ENCODE measurements at places on chromosomes 16 and 17.

GRCh38 chr17:82767041-82767754, 15.3 kb downstream of the TBCD start:
- no peak for DNase-seq

DNA sequence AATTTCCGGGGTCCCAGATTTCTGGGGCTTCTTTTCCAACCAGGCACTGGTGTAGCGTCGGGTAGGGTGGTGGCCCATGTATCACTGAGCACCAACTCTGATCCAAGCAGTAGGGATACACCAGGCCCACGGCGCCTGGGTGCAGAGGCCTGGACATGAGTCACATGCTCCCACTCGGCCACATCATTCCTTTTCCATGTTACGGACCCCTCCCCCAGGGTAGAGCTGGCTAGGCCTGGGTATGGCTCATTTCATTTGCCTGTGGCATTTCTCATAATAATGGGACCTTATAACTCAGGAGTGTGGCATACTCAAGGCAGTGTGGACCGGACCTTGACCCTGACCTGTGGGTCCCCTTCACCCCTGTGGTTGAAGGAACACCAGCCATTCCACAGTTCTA, 18.0 kb upstream of the NDRG4 start:
- no peak for DNase-seq

DNA sequence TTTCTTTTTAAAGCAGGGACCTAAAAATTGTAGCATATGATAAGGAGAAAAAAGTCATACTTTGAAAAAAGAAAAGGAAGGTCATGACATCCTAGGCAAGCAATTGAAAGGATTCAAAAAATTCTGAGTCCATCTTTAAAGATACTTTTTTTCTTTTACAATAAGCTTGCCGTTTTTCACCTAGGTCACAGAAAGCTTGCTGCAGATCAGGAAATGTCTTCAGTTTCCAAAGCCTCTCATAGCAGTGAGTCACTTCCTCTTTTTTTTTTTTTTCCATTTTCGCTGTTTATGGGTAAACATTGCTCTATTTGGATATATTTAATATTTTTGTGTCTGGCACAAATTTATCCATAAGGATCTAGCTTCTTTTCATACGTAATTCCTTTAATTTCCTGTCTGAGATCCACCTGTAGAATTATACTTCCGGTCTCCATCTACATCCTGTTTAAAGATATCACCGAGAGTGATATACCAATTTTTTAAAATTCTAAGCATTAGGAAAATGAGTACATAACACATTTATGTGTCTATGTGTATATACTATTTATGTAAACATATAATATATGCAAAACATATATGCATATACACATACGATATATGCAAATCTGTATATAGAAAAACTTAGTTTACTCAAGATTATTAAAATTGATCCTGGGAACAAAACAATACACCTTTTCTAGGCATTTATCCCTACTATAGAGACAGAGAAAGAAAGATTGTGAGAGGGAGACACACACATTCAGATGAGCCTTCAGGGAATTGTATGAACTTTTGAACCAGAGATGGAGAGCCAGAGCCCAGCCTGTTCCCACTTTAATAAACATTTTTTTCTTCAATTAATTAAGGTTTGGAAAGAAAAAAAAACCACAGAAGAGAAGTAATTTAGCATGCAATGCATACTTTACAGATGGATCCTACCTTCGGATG, 134.4 kb downstream of the SKAP1 start:
- no peak for DNase-seq

DNA sequence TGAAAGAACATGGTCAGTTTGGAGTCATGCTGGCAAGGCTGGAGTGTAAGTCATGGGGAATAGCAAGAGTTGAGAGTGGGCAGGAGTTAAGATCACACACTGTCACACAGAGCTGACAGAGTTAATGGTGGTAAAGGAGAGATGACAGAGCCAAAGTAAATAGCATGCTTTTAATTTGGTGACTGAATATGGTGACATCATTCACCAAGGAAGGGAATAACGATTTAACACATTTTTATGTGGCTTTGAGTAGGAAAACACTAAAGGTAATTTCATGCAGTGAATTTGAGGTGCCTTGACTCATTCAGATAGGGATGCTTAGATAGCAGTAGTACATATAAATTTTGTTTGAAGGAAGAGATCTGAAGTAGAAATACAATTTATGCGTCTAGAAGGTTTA, 42.1 kb downstream of the SYNRG start:
- no peak for DNase-seq

GRCh38 chr17:47649972-47650524, 329 bp downstream of the KPNB1 start:
- DNase-seq, result no peak

DNA sequence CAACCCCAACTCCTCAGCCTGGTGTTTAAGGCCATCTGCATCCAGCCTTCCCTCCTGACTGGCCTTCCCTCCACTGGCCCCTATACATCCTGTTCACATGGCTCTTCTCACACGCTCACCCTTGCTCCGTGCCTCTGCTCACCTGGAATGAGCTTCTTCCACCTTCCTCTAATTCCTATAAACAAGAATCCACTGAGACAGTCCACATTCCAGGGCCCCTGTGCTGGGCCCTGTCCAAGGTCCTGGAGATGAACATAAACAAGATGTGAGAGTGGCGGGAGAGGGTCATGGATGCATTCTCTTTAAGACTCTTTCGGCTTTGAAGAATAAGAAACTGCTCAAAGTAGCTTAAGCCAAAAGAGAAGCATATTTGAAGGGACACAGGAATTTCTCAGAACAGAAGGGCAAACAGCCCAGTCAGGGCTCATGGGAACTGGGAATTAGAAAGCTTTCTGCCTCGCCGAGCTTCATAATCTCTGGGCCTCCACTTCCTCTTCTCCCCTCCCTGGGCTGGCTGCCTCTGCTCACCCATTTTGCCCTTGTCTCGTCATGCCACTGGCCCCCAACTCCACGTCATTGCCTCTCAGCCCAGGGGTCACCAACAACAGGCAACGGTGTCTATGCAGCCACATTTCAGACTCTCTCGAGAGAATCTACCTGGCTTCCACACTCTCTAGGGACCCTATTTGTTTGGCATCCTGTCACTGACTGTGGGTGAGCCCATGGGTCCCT, 13.5 kb downstream of the SPPL2C start:
- DNase-seq, result no peak

- no peak for DNase-seq
Measured at GRCh38 chr16:69474408-69474807, 50.0 kb downstream of the CYB5B start.

DNA sequence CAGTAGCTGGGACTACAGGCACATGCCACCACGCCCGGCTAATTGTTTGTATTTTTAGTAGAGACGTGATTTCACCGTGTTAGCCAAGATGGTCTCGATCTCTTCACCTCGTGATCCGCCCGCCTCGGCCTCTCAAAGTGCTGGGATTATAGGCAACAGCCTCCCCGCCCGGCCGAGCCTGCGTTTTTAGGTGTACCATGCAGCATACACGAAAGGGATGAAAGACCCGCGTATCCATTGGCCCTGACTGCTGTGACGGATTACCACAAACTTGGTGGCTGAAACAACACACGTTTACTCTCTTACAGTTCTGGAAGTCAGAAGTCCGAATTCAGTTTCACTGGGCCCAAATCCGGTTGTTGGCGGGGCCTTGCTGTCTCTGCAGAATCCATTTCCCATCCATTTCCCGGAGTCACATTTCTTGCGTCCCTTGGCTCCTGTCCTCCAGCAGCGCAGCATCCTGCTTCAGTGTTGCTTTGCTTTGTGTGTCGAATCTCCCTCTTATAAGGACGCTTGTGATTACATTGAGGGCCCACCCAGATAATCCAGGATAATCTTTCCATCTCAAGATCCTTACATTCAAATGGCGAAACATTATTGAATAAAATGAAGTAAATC, 8.3 kb upstream of the GUCY2D start:
- no peak for DNase-seq

- no peak for DNase-seq
Measured at GRCh38 chr17:35947156-35947585, 3.7 kb upstream of the LYZL6 start.

- DNase-seq, result no peak
Measured at GRCh38 chr16:681746-682427, 1.7 kb downstream of the STUB1 start.

- DNase-seq, result no peak
Measured at GRCh38 chr16:70736465-70737376, 50.9 kb upstream of the MTSS2 start.

GRCh38 chr17:36894925-36895324, 42.4 kb upstream of the LHX1 start:
- no peak for DNase-seq

DNA sequence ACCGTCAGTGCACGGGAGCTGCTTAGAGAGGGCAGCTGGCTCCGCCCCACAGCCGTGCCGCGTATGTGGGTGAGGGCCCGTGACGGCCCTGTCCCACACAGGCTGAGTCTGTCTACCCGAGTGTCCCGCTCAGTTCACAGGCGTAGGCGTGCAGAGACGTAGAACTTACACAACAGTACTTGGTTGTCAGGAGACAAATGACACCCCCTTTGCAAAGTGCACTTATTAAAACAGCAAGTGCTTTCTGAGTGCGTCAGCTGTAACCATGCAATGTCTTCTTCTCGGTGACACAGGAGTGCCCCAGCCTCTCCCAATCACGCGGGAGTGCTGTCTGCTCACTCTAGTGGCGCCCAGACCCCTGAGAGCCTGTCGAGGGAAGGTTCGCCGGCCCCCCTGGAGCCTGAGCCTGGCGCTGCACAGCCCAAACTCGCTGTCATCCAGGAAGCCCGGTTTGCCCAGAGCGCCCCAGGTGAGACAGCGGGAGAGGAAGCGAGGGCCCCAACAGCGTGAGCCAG, 64.2 kb downstream of the FOXK2 start:
- no peak for DNase-seq

- no peak for DNase-seq
Measured at GRCh38 chr17:81447331-81447933, 52.2 kb downstream of the BAHCC1 start.

- DNase-seq, result no peak
Measured at GRCh38 chr16:7103056-7103455, 229.6 kb upstream of the RBFOX1 start.

DNA sequence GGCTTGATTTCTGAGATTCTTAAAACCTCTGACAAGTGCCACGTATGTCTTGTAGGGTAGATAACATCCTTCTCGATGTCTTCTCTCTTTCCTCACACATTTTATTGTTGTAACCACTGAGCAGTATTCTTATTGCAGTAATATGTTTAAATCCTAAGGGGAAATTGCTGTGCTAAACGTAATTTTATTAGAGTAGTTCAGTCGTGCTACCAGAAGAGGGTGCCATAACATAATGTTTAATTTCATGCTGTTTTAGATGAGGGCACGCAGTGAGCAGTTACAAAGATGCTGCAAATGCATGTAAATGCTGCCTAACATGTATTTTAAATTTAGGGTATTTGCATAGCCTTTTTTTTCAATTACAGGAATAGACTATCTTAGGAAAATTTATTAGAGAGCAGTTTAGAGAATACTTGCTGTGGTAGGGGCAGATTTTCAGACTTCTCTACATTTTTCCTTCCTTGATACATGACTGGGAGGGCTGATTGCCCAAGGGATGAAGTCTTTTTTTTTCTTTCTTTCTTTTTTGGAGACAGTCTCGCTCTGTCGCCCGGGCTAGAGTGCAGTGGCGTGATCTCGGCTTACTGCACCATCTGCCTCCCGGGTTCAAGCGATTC, 51.7 kb downstream of the GAN start:
- no peak for DNase-seq

- no peak for DNase-seq
Measured at GRCh38 chr17:75024686-75025397, 12.4 kb downstream of the MRPL58 start.

DNA sequence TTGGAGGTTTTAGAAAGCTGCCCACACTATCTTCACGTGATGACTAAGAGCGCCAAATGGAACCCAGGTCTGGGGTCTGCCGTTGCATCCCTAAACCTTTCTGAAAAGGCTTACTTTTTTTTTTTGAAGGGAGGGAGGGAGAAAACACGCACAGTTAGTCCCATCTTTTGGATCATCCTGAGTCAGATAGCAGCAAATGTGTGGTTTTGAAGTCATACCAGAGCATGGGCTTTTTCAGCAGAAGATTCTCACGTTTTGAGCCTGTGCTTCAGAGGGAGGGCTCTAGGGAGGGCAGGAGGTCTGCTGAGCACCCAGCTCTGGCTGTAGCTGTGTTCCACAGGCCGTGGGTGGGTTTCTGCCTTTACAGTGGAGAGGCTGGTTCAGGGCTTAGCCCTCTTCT, 194.7 kb downstream of the SNX29 start:
- no peak for DNase-seq

Data from stimulated activated CD8-positive, alpha-beta memory T cell treated with anti-CD3 and anti-CD28 coated beads, Interleukin-4, amount 100 ng/mL, for 1 hour (primary cell).